ENCODE measurements at places on chromosomes 3 and 15.

GRCh38 chr15:75924576-75924975, 20.9 kb downstream of the FBXO22 start:
- DNase-seq, result no peak

- DNase-seq, result no peak
Observed at GRCh38 chr3:169246158-169246557, 417.4 kb downstream of the MECOM start.

- DNase-seq, result no peak
Observed at GRCh38 chr3:134180761-134181160, 69.9 kb downstream of the RYK start.

GRCh38 chr15:70098461-70099166, 897 bp upstream of the TLE3 start:
- DNase-seq, result no peak

DNA sequence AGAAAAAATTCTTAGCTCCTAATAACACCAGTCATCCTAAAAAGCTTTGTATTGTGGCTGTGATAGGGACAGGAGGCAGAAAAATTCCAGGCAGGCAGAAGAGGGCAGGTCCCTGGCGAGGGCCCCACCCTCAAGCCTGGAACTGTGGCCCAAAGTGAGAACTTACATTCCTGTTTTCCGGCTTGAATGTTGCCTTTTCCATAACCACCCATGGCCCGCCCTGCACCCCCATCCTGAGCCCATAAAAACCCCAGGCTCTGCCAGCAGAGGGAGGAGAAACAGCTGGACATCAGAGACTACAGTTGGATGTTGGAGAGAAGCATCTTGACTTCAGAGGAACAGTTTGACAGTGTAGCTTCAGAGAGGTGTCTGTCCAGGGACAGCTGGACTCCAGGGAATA, 37.3 kb downstream of the SLCO2A1 start:
- no peak for DNase-seq

DNA sequence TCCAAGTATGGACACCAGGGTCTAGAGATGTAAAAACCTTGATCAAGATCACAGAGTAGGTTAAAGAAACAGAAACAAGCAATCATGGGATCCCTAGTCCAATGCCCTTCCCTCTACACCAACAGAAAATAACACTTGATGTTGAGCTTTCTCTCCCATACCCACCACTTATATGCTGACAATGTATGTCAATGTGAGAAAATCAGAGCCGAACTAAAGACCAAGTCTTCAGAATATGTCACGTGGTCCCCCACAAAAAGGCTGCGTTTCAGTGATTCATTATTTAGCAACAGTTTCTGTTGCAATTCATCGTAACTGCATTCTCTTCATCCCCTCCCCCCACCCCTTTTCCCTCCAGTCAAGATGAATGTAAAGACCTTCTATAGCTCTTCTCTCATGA, 278.9 kb upstream of the STT3B start:
- no peak for DNase-seq

- no peak for DNase-seq
Observed at GRCh38 chr3:34155108-34155507, 356.7 kb downstream of the PDCD6IP start.

GRCh38 chr15:85689729-85690128, 105.0 kb downstream of the KLHL25 start:
- no peak for DNase-seq

DNA sequence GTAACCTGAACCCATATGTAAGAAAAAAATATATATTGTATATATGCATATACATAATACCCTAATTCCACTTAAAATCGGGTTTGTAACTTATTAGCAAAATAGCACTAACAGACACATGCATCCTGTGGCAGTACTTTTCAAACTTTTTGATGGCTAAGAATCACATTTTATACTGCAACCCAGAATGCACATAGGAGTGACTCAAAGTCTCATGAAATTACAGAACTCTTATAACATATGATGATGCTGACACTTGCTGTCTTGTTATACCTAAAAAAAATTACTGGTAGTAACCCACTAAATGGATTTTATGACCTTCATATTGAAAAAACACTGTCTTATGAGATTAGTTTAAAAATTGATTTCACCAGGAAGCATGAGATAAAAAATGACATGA, 152.4 kb upstream of the FRMD4B start:
- DNase-seq, result no peak

DNA sequence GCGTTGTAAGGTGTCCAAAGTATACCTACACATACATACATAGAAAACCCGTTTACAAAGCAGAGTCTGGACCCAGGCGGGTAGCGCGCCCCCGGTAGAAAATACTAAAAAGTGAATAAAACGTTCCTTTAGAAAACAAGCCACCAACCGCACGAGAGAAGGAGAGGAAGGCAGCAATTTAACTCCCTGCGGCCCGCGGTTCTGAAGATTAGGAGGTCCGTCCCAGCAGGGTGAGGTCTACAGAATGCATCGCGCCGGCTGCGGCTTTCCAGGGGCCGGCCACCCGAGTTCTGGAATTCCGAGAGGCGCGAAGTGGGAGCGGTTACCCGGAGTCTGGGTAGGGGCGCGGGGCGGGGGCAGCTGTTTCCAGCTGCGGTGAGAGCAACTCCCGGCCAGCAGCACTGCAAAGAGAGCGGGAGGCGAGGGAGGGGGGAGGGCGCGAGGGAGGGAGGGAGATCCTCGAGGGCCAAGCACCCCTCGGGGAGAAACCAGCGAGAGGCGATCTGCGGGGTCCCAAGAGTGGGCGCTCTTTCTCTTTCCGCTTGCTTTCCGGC, 318.6 kb downstream of the FGF12 start:
- DNase-seq, result no peak

GRCh38 chr3:152279479-152279878, 10.8 kb downstream of the MBNL1 start:
- DNase-seq, result no peak

- DNase-seq, result no peak
Observed at GRCh38 chr3:87509401-87509800, 233.0 kb upstream of the POU1F1 start.

DNA sequence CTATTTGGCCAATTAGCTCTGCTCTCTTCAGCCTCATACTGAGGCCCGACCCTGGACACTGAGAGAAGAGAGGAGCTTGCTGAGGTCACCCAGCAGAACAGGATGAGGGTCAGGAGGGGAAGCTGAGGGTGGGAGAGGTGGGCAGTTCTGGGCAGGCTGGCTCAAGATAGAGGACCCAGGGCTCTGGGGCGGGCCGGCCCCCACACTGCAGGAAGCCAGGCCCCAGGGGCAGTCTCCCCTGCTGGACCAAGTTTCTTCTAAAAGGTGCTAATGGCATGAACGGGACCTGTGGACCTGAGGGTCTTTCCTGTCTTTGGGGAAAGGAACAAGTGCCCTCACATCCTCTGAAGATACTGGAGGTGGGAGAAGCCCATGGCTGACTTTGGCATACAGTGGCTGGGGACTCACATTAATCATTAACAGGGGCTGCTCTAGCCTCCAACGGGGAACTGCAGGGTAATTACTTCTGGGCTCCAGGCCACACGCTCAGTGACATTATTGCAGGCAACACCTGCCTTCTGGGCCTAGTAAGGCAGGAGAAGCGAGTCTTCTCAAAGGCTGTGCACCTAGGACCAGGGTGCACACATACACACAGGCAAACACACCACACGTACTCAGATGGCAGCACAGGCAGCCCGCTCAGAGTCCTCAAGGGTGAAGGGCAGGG, 10.6 kb downstream of the HCN4 start:
- no peak for DNase-seq

GRCh38 chr3:129626744-129627349, 20.4 kb upstream of the PLXND1 start:
- DNase-seq, result no peak

DNA sequence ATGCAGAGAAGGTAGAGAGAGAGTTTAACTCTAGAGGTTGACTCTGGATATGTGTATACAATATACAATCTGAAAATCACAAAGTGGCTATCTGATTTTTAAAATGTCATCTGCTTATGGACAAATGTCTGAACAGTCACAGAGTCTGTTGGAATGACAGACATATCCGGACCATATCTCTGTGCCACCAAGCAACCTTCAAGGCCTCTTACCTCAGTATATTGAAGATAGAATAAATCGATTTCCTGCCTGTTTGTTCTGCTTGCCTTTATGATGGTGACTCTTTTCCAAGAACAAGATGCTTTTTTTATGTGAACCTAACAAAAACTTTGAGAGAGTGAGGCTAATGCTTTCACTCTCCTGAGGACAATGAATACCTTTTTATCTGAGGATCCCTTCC, 151.1 kb downstream of the RBPMS2 start:
- no peak for DNase-seq

- DNase-seq, result no peak
Observed at GRCh38 chr3:76016111-76016510, 230.8 kb upstream of the ZNF717 start.

DNA sequence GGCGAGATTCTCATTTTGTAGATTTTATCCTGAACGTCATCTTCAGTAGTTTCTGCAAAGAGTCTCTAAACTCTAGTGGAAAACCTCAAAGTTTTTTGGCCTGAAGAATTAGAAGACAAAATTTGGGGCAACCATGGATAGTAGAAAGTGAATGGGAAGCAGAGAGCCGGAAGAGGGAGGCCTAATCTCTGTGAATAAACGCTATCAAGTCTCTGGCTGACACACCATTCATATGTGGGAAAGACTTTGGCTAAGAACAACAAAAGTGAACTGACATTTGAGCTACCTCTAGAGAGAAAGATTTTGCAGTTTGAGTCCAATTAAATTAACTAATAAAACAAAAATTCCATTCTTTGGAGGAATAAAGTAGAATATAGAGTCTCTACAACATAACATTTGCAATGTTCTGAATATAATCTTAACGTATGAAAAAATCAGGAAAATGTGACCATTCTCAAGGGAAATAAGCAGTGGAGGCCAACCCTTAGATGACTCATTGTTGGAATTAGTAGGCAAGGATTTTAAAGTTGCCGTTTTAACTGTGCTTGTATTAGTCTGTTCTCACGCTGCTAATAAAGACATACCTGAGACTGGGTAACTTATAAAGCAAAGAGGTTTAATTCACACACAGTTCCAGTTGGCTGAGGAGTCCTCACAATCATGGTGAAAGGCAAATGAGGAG, 184.6 kb downstream of the C3orf38 start:
- no peak for DNase-seq

- DNase-seq, result no peak
Observed at GRCh38 chr15:85474700-85475316, 94.4 kb downstream of the AKAP13 start.

- DNase-seq, result no peak
Observed at GRCh38 chr15:57144448-57144847, 226.0 kb downstream of the TCF12 start.

- DNase-seq, result no peak
Observed at GRCh38 chr3:56880720-56881575, 79.2 kb upstream of the ARHGEF3 start.

DNA sequence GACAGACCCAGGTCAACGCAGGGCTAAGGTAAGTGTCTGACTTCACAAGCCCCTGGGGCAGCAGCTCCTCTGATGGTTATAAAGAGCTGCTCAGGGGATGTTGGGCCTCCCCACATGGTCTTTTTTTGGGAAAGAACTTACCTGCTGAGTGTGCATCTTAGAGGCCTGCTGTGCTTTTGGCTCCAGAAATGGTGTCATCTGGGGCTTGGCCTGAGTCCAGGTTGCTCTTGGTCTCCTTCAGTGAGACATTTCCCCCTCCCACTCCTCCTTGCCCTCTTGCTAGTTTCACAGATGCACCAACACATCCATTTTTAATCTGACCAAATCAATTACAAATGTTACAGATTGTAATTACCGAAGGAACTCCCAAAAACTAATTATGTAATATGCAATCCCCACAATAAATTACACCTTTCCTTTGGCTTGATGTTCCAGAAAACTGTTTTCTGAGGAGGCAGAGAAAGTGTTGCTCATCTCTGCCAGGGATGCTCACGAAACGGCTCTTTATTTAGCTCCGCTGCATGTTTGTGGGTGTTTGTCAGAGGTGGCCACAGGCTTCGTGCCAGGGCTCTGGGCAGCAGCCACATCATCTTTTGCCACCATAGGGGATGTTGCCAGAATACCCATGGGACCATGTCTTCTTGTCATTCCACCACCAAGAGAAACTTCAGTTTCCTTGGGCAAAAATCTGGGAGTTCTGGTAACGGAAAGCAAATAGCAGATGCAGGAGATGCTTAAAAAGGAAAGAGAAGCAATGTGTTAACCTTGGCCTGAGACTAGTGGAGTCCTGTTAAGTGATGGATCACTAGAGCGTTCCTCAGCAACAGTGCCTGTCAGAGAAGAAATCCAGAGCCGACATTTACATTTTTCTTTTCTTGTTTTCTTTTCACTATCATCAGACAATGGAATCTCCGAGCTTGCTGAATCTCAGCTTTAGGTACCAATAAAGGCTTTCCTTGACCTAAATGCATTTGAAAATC, 799.9 kb downstream of the AGBL1 start:
- DNase-seq, result no peak

DNA sequence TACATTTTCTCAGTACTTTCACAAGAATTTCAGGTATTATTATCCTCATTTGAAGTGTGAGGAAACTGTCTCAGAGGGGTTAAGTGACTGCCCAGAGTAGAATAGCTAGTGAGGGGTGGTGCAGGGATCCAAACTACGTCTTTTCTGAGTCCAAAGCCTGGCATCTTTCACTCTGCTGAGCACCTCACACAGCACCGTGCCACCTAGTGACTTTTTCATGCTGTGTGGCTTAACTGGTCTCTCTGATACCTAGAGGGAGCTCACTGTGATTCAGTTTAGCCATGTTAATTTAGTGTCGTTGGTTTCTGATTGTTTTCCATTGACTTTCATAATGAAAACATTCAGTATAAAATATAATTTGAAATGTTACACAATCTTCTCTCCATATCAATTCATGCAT, 91.4 kb upstream of the NLGN1 start:
- no peak for DNase-seq

- no peak for DNase-seq
Observed at GRCh38 chr3:55662683-55663082, 175.6 kb upstream of the WNT5A start.

DNA sequence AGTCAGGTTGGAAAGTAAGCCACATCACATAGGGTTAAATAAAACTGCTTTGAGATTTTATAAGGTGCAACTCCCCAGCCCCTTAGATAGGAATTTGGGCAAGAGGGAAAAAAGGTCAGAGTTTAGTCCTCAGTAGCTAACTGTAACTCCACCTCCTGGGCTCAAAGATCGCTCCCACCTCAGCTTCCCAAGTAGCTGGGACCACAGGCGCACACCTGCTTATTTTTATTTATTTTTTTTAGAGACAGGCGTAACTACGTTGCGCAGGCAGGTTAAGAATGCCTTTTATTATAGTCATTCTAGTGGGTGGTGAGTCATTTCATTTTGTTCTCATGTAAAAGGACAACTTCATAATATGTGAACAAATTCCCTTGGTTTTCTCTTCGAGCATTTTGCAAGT, 14.7 kb downstream of the TM2D3 start:
- DNase-seq, result no peak
